ENCODE measurements at places on chromosomes 13 and 19.
A peak's percentile ranks its signal among the peaks of the same experiment; 100 is the strongest.

DNA sequence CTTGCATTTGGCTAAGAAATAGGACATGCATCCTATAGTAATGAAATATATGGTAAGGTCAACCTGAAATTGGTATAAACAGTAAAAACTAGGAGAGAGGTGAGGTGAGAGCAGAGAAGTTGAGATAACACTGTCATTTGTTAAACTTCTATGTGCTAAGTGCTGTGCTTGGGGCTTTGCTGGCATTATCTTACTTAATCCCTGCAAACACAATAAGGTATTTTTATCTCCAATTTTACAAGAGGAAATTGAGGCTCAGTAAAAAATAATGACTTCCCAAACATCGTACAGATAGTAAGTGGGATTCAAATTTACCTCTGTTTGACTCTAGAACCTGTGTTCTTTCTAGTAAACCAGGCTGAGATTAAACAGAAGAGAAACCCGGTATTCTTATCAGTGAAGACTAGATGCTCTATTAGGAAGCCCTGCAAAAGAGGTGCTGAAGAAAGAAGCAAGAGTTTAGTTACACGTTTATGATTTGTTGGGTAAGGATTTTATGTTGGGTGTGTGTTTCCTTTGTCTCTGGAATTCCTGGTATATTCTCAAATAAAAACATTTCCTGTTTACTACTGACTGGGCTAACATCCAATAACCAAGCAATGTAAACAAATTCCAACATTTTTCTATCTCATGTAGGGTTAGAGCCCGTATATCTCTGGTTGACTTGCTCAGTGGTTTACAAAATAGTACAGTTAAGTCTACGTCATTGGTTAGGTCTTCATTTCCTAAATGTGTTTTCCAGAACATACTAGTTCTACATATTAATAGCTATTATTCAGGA is 137.3 kb upstream of the FNDC3A start:
- DNase-seq: no peak

DNA sequence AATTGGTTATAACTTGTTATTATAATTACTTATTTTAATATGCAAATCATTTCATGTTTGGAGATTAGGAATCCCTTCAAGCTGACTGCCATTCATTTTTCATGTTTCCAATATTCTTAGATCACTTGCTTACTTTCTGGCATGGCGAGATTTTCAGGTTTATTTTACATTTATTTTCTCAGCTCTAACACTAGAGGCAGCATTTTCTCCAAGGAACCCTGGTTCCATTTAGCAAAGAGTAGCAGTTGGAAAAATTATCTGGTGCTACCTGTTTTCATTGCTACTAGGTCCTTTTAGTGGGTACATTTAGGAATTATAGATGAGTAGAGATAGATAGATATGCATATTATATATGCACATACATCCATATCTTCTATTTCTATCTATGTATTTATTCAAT is 90.9 kb upstream of the TRPC4 start:
- no peak for DNase-seq

DNA sequence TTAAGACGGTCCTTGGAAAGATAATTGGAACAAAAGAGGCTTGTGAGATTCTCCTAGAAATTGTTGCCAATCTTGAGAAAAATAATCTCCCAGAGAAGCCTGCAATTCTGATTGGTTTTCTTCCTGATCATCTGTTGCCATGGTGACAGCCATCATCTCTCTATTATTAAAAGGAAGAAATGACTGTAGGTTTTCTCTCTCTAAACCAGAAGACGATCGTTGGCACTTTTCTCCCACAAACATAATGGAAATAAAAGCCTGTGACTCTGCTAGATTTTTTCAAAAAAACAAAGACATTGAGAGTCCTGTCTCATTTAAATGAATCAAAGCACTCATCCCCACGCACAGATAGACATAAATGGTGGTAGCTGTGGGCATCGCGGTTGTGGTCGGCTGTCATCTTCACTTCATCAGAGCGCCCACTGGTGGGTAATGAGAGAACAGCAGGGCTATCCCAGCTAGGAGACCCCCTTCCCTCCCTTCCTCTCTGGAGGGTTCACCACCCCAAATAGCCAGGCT is 21.7 kb upstream of the CALM3 start:
- no peak for DNase-seq

DNA sequence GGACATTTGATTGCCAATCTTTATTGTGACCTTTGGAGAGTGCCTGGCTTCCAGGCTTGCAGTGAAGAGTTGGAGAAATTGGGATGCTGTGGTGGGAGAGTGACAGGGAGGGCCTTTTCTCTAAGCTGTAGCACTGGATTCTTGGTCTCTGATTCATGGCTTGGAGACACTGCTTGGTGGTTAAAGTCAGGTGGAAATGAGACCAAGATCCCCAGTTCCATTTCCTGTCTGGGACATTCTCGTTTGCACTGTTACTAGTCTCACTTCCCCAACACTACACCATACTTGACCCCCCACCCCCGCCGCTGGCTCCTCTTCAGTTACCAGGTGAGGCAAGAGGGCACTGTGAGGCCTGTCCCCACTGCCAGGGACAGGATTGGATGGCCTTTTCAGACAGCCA is 2.9 kb downstream of the SUPT5H start:
- peak; percentile 69 for DNase-seq

DNA sequence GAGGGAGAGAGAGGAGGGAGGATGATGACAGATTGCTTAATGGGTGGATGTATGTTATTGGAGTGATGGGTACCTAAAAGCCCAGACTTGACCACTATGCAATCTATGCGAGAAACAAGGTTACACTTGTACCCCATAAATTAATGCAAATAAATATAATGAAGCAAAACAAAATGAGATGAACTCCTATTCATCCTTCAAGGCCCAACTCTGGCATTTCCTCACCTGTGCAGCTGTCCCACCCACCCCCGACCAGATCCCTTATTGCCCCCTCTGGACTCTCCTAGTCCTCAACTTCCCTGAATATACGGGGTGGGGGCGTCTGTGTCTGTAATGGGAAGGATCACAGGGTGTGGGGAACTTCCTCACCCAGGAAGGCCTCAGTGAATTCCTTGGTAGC is 4.1 kb downstream of the PGLYRP2 start:
- DNase-seq: no peak

- DNase-seq: peak; percentile 89
These were observed 15.3 kb upstream of the GPR183 start for GRCh38 chr13:99322297-99323103.

DNA sequence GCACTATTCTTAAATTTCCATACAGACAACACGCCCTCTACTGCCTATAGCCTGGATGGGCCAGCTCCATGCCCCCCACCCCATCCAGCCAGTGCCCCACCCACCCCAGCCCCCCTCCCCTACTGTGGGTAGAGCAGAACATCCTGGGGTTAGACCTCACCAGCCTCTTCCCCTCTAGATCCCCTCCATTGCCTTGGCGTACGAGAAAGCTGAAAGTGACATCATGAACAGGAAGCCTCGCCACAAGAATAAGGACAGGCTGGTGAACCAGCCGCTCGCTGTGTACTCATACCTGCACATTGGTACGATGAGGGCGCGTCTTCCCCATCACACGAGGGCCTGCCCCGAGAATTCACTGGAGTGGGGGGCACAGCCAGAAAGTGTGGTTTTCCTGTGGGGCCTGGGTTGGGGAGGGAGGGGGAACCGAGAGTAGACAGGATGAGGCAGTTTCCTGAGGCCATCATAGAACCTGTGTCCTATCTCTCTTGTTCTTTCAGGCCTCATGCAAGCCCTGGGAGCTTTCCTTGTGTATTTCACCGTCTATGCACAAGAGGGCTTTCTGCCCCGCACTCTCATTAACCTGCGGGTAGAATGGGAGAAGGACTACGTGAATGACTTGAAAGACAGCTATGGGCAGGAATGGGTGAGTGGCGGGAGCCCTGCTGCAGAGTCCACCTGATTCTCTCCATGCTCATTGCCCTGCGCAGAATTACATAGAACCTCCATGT is 29.1 kb downstream of the ATP12A start:
- DNase-seq: no peak

DNA sequence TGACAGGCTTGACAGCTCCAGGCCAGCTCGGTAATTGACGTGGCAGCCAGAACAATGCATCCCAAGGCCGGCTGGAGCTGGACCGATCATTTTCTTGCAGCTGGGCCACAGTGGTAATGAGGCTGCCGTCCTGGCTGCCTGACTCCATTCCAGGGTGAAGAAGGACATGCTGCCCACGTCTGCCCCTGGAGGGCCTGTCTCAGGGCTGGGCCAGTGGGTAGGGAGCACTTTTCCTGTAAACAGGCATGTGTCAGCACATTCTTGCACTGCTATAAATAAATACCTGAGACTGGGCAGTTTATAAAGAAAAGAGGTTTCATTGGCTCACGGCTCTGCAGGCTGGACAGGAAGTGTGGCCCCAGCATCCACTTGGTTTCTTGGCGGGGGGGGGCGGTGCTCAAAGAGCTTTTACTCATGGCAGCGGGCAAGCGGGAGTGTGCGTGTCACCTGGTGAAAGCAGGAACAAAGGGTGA is 38.1 kb upstream of the KCTD15 start:
- no peak for DNase-seq

GRCh38 chr19:47417746-47418691 is 1.3 kb downstream of the MEIS3 start:
- no peak for DNase-seq

- DNase-seq: peak; percentile 61
These were observed 666 bp downstream of the SAMD1 start for GRCh38 chr19:14089662-14090508.

GRCh38 chr13:73697166-73697565 is 437.0 kb downstream of the KLF12 start:
- no peak for DNase-seq

DNA sequence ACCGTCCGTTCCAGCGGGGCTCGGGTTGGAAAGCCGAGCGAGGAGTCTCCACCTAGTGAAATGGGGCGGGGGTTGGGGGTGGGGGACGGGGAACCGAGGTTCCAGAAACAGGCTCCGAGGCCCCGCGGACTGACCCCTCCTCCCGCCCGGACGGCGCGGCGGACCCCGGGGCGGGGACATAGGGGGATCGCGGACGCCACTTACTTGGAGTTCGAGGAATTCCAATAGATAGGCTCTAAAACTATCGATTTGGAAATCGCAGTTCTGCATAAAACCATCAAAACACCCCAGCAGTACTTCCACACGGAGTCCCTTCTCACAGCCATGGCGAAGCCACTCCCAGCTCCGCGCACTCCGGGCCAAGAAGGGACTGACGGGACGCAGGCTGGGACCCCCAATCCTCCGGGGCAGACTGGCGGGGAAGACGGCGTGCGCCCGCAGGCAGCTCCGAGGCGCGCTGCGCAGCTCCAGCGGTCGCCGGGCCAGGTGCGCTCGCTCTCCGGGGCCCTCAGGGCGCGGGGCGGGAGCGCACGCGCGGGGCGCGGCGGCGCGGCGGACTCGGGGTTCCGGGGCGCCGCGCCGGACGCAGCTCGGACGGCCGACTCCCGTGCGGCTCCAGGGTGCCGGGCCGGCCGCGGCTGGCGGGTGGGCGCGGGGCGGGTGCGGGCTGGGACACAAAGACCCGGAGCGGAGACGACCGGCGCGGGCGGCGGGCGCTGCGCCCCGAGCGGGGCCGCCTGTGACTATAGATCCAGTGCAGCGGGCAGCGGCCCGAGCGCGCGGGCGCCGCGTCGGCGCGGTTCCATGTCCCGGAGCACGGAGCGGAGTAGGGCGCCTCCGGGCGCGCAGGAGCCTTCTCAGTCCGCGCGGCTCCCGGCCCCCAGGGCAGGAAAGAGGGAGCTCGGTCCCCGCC is 567 bp downstream of the EFNB2 start:
- DNase-seq: no peak

DNA sequence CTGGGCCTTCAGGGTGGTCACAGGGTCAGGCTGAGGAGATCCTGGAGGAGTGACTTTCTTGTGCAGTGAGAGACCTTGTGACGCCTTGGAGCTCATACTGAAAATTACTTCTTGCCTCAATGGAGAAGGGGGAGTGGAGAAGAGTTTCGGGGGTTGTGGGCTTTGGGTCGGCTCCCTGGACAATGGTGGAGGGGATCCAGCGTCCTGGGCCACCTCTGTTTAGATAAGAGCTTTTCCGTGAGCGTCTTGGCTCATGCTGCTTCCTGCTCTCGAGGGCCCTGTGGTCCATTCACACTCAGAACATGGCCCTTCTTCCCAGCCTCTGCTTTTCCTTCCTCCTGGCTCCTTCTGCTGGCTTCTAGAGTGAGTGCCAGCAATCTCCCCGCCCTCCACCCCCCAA is 81.9 kb downstream of the FLT1 start:
- no peak for DNase-seq

- DNase-seq: no peak
These were observed 324.1 kb upstream of the KLHL1 start for GRCh38 chr13:70432276-70432805.

DNA sequence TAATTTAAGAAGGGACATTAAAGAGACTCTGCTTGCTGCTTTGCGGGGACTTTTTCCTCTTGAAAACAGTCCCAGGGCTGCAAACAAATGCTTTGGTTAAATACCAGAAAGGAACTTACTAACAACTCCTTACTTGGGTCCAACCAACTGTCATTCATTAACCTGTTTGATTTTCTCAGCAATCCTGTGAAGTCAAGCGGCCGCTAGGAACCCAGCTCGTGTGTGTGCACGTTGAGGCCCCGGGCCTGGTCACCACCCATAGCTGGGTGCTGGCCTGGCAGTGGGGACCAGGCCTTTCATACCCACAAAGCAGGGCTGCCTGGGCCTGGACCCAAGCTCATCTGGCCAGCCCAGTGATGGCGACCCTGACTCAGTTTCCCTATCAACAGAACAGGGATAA is 50.7 kb downstream of the C1QTNF9 start:
- DNase-seq: no peak

DNA sequence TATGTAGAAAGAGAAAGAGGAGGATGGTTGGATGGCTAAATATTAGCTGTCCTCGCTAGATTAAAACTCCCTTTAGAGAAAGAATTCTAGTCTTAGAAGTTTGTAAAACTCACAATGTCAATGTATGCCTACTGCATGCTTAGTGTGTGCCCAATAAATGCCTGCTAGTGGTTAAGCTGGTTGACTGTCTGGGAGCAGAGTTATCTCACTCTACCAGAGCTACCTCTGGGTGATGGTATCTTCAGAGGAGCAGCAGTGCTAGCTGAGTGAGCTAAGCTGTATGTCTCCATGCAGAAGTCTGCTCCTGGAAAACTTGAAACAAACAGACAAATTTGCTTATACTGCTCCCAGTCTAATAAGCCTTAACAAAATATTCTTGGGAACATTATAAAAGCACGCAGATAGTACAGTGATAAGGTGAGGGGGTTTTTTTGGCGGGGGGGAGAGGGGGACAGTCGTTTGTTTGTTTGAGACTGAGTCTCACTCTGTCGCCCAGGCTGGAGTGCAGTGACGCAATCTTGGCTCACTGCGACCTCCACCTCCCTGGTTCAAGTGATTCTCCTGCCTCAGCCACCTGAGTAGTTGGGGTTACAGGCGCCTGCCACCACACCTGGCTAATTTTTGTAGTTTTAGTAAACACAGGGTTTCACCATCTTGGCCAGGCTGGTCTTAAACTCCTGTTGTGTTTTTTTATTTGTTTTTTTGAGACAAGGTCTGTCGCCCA is 202.8 kb upstream of the TSC22D1 start:
- no peak for DNase-seq

GRCh38 chr19:12567951-12568350 is 16.7 kb upstream of the ZNF564 start:
- no peak for DNase-seq

GRCh38 chr13:99648066-99648665 is 146.9 kb downstream of the TM9SF2 start:
- DNase-seq: no peak

GRCh38 chr13:26836626-26837025 is 76.0 kb upstream of the GPR12 start:
- DNase-seq: no peak

Data from suppressor macrophage treated with lipopolysaccharide for 4 hours (primary cell).